Bone marrow (tissue), 2 donors: ENCODE measurements at places on chromosomes 2 and 18.

- DNase-seq: no peak
Measured at GRCh38 chr2:168849610-168850009, 40.6 kb downstream of the SPC25 start.

DNA sequence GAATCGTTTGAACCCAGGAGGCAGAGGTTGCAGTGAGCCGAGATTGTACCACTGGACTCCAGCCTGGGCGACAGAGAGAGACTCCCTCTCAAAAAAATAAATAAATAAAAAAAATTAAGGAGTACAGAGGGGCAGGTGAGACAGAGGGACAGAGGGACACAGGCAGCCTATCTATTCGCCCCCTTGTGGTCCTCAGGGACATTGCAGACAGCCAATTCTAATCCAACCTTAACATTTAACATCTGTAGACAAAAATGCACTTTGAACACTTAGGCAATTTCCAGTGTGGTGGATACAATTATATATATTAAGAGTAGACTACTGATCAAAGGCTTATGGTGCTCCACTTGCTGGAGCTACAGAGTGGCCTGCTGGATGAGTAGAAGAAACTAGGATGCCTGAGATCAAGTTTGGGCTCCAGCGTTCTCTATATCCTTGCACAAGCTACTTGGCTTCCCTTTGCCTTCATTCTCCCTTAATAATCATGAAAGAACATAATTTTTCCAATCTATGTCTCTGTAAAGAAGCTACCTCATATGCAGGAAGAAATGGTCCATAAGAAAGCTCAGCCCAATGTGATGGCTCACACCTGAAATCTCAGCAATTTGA, 8.2 kb upstream of the SMARCAL1 start:
- DNase-seq: no peak

GRCh38 chr2:149058936-149059335, 20.4 kb downstream of the LYPD6B start:
- DNase-seq: no peak

DNA sequence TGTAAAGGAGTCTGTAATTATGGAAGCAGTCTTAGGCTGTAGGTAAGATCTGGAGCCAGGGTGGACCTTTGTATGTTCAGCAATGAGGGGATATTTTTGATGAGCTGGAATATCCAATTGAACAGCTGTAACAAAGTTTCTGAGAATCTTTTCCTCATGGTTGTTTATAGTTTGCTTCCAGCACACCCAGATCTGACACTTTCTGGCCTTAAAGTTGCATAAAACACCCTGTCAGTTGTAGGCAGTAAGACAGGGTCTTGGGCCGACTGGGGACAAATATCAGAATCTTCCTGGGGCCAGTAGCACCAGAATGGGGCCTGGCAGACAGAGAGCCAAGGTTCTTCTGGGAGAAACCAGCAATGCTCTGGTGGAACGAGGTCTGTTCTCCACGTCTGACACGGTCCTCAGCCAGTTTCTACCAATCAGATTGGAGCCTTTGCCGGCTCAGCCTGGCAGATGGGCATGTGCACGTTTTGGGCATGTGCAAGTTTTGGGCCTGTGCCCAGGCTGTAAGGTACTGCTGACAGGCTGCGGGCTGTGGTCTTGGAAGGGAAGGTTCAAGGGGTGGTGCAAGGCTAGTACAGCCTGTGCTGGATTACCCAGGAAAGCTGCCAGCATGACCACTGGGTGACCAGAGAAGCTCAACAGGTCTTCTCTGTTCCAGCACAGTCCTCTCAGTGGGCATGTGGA, 89.8 kb downstream of the PRKCE start:
- DNase-seq: no peak

DNA sequence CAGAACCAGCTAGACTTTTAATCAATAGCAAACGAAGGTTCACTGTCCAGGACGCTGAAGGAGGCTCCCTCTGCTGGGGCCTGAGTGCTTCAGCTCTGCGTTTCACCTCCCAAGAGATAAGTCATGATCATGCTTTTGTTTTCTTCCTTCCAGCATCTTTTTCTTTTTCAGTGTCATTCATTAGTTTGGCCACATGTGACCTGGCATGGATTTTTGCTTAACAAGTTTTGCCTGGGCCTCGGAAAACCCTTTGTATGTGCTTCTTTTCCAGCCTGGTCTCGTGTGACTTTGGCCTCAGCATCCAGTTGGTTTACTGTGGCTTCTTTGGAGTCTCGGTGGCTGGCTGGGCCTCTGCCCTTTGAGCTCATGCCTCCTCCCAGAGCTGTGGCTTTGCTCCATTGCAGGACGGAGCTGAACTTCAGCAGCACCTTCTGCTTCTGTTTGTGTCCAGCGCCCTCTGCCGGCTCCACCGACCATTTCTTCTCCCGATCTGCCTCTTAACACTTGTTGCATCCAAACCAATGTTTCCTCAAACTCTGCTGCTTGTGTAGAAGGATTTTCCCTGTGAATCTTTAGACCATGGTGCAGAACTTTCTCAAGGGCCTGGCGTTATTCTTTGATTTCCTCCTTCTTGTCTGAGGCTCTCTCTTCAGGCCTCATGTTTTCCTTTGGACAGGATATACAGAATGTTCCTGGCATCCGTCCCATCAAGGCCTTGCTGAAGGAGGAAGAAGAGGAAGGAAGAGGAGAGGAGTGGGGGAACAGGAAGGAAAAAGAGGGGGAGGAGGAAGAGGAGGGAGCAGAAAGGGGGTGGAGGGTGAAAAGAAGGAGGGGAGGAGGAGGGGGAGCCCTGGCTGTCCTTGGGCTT, 23.6 kb upstream of the HES6 start:
- peak; percentile 42 for DNase-seq

- DNase-seq: no peak
Measured at GRCh38 chr2:168149150-168149974, 98.0 kb downstream of the STK39 start.

DNA sequence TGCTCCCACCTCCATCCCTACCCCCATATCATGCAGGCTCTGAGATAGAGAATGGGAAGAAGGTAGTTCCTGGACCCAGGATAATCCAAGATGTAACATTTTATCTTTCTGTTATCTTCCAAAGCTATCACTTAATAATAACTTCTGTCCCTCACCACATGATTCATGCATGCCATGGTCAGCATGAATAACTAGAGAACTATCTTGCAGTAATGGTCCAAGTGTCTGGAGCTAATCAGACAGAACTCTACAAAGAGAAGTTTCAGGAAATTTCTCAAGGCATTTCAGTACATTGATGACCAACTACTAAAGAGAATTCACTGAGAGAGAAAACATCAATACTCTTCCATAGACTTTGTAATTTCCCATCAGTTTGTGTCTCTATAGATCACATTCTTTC, 1469.7 kb upstream of the PIK3C3 start:
- no peak for DNase-seq

DNA sequence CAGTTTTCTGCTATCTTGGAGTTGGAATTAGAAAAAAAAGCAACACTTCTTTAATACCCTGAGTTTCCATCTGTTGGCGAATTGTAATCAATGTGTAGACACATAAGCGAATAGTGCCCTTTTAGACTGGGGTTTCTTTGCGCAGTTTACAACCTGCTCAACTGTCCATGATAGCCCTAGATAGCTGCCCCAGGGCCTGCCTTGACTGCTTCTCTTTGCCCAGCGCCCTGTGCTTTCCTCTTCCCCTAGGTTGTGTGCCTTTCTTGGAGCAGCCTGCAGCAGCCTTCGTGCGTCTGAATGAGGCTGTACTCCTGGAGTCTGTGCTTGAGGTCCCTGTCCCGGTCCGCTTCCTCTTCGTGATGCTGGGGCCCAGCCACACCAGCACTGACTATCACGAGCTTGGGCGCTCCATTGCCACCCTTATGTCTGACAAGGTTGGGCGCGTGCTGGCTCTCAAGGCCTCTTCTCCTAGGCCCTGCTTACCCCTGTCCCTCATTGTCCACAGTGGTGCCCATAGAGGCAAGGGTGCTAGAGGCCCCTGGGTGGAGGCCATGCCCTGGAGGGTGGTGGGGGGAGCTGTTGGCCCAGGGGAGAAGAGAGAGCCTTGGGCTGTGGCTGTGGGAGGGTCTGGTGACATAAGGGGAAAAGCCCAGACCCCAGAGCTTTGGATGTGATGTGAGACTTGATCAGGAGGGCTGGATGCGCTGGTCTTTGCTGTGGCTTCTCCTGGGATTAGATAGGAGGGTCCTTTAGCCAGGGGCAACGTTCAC, 6.9 kb downstream of the SLC4A3 start:
- DNase-seq: no peak

GRCh38 chr2:86223927-86224560, 24.8 kb downstream of the MRPL35 start:
- no peak for DNase-seq

DNA sequence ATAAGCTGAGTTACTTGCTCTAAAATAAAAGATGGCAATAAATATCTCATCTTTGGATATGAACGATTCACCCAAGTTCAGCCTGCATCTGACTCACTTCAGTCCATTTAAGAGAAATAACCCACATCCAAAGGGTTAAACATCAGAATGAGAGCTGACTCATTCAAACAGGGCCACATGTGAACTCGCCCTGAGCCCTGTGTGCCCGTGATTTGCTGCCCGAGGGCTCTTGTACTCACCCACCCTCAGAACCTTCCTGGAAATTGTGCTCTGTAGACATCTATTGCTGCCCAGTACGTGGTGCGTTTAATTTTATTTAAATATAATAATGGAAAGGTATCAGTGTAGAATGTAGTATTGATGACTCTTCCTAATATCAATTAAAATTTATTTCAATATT, 66.9 kb upstream of the RBM44 start:
- peak; percentile 5 for DNase-seq

DNA sequence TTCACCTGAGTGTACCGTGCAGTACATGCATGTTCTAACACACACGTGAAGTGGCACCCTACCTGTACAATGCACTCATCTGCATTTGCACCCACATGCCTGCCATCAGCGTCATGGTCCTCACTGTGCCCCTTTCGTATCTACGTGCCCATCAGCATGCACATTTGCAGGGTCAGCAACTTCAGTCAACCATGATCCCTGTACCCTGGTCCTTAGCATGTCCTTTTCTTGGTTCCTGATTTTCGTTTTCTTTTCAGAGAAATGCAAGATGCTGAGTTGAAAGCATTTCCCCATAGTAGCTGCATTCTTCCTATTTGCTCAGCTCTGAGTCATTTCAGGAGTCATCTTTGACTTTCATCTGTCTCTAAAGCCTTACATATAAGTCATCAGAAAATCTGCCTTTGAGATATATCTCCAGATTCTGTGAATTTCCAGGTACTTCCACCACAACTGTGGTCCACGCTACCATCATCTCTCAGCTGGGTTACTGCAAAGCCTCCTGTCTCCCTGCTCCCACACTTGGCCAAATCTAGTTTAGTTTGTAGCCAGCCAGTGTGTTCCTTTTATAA, 14.7 kb upstream of the PUM2 start:
- no peak for DNase-seq

GRCh38 chr2:39781697-39782096, 2.6 kb upstream of the THUMPD2 start:
- DNase-seq: no peak

DNA sequence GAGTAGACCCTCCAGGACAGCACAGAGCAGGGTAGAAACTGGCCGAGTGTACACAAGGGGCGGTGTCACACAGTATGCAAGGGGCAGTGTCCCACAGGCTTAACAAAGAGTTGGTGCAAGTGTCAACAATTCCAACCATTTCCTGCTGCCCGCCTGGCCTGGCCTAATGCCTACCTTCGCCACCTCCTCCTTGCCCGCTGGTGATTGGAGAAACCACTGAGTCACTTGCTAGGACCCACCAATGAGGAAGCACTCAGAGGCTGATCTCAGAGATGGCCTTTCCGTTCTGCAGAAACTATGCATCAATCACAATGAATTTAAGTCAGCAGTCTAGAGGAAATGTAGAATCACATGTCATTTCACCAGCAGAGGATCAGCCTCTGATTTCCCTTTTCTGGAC, 263.3 kb upstream of the PKDCC start:
- DNase-seq: no peak

DNA sequence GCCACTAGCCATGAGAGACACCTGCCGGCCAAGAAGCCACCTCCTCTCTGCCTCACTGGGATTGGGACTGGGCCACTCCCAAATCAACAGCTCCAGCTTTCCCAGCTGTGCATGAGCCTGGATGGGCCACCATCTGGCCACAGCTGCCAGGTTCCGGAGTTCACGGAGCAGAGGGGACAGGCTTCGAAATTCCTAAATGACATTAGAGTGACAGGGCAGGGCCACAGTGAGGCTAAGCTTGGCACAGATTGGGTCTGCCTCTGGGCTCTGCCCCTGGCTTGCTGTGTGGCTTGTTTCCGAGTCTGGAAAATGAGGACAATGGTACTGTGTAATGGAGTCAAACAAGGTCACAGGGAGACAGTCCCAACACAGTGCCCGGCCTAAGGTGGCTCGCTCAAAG, 6.5 kb downstream of the DIPK1C start:
- DNase-seq: no peak

GRCh38 chr2:156892467-156893281, 364.8 kb upstream of the GALNT5 start:
- DNase-seq: peak; percentile 8

DNA sequence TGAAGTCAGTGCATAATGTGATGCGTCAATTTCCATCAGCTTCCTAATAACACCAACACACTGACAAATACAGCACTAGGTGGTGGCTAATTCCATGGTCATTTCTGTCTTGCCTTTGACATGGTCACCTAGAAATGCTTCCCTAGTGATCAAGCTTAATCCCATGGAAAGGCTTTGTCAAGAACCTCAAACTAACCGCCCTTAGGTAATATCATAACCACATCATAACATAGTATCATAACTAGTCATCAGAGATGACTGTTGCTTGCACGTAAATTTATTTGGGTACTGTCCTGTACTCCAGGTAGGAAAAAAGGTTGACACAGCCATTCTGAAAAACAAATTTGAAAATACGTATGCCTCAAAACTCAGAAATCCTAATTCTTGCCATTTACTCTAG, 471.8 kb downstream of the IRS1 start:
- DNase-seq: no peak

GRCh38 chr18:77366067-77366719, 116.5 kb downstream of the GALR1 start:
- no peak for DNase-seq

- no peak for DNase-seq
Measured at GRCh38 chr2:47058003-47058931, 96.8 kb downstream of the STPG4 start.

GRCh38 chr18:67651438-67651837, 134.9 kb upstream of the DSEL start:
- DNase-seq: no peak

DNA sequence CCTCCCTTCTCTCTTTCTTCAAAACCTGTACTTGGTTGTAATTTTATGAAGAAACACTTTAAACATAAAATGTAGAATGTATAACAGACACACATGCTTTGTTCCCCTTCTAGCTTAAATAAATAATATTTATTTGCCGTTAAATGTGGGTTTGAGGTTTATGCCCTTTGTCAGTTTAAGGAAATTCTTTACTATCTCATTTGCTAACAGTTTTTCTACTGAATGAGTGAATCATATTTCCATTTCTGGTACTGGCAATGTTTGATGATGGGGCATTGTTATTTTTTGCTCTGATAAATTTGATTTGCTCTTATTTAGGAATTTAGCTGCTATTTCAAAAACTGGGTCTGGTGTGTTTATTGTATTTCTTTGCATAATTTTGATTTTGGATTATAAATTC, 555.6 kb downstream of the CCDC85A start:
- DNase-seq: no peak
